ENCODE measurements at places on chromosomes 1 and 21. TPM values are rescaled to one million over a fixed set of nuclear protein-coding genes. Genes with fewer than 3 reads are reported as not detected.

DNA sequence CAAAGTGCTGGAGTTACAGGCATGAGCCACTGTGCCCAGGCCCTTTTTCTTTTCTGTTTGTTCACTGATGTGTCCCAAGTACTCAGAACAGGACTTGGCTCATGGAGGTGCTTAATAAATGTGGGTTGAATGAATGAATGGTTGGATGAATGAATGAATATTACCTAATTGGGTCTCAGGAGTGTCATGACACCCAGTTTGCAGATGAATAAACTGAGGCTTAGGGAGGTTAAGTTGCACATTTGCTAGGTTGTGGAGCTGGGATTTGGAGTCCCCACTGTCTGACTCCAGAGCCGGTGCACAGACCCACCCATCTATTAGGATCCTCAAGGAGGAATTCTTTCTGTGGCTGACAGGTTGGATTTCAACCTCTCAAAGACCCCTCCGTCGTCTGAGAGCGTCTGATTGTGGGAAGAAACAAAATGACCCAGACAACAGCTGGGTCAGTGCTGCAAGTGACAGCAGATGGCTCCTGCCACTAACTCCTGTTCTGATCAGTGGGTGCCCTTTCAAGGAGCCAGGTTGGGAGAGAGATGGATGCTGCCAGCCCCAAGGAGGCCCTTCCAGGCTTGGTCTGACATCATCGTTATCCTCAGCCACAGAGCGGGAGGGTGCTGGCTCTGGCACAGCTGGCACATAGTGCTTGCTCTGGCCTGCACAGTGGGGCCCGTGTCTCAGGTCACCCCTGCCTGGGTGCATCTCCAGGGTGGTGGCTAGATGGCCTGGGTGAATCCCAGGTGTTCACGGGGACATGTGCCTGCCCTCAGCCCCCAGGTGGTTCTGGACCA, 24.2 kb downstream of the ARHGEF10L start:
- H3K4me1 ChIP-seq: no peaks in the 10 kb centered on the region
- no peaks in the 10 kb centered on the region for H3K27me3 ChIP-seq
- no peaks in the 10 kb centered on the region for H3K36me3 ChIP-seq
- H3K4me3 ChIP-seq: no peak overlapping the region
- no peak for DNase-seq

DNA sequence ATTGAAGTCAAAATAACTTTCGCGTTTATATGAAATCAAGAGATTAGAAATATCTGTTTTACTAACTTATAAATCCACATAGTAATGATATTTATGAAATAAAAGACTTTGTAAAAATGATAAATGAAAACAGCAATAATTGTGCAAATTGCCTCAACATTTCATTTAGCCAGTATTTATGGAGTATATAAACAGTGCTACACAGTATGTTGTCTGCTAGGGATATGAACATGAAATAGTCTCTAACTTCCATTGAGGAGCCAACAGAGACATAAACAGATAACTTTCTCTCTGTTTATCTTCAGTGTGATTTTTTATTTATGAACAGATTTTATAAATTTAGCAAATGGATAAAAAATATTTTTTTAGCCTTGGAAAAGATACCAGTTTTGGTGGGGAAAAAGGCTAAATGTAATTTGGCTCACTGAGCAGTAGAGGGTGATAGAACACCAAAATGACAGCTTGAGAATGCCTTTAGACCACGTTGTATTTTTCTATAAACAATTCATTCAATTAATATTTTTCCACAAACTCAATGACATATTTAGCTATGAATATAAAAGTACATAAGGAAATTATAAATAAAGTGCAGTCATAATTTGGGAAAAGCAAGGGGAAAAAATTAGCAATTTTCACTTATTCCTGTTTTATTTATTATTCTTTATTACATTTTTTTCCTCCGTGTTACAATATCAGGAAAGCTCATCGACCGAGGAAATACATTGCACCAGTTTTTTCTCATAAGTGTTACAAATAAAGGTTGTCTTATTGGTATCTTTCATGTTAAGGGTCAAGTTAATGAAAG, 47.5 kb upstream of the EEIG2 start:
- no peaks in the 10 kb centered on the region for H3K4me1 ChIP-seq
- H3K36me3 ChIP-seq: no peaks in the 10 kb centered on the region
- H3K4me3 ChIP-seq: no peak overlapping the region
- no peaks in the 10 kb centered on the region for H3K27me3 ChIP-seq
- DNase-seq: no peak

- no peaks in the 10 kb centered on the region for H3K27me3 ChIP-seq
- no peak overlapping the region for H3K4me3 ChIP-seq
- H3K27ac ChIP-seq: no peak overlapping the region
- DNase-seq: no peak
Observed at GRCh38 chr1:66172272-66172671, 361.7 kb upstream of the SGIP1 start.

GRCh38 chr1:44784094-44785028, 3.6 kb downstream of the BEST4 start:
- DNase-seq: no peak
- no peaks in the 10 kb centered on the region for H3K27me3 ChIP-seq
- no peaks in the 10 kb centered on the region for H3K36me3 ChIP-seq
- H3K4me3 ChIP-seq: peak overlapping the region; percentile 63

GRCh38 chr1:174058624-174059023, 36.5 kb upstream of the RC3H1 start:
- H3K27ac ChIP-seq: no peak overlapping the region
- no peaks in the 10 kb centered on the region for H3K36me3 ChIP-seq
- H3K27me3 ChIP-seq: no peaks in the 10 kb centered on the region
- no peak overlapping the region for H3K4me3 ChIP-seq
- H3K4me1 ChIP-seq: no peaks in the 10 kb centered on the region
- DNase-seq: no peak

- H3K27me3 ChIP-seq: no peaks in the 10 kb centered on the region
- H3K27ac ChIP-seq: no peak overlapping the region
- no peak overlapping the region for H3K4me3 ChIP-seq
- H3K36me3 ChIP-seq: peaks cover 28% of the 10 kb centered on the region
Observed at GRCh38 chr1:53860967-53861411, 22.9 kb upstream of the NDC1 start.

DNA sequence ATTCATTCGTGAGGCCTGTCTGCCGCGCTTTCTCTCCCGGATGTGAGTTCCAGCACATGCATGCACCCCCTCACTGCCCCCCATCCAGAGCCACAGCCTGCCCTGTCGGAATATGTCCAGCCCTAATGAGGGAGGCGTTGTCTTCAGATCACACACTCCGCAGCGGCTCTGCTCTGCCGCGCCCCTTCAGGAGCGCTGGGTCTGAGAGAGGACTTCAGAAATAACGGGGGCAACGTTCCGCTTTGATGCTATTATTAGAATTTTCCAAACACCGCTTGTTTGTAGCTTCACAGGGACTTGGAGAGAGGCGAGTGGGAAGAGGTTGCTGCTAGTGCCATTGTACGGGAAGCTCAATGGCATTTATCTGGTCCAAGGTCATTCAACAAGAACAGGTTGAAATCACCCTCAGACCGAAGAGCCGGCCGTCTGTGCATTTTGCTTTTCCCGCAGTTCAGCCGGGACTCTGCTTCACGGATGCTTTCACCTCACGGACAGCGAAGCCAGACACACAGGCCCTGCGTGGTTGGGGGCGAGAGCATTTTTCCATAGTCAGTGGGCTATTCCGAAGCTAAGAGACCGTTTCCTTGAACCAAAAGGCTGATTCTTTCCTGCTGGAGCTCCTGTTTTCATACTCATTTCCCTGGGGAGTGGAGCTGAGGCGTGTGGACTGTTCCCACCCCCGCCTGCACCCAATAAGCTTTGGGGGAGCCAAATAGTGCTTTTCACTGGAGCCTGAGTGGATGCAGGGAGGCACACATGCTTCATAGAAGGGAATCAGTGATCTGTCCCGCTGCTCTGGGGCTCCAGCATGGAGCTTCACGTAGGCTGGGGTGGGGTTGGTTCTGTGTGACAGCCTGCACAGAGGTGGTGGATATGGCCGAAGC, 69.7 kb downstream of the GALNT2 start:
- H3K4me3 ChIP-seq: no peak overlapping the region
- peak overlapping the region; percentile 56 for H3K27ac ChIP-seq
- H3K36me3 ChIP-seq: no peaks in the 10 kb centered on the region
- no peaks in the 10 kb centered on the region for H3K4me1 ChIP-seq
- no peaks in the 10 kb centered on the region for H3K27me3 ChIP-seq

DNA sequence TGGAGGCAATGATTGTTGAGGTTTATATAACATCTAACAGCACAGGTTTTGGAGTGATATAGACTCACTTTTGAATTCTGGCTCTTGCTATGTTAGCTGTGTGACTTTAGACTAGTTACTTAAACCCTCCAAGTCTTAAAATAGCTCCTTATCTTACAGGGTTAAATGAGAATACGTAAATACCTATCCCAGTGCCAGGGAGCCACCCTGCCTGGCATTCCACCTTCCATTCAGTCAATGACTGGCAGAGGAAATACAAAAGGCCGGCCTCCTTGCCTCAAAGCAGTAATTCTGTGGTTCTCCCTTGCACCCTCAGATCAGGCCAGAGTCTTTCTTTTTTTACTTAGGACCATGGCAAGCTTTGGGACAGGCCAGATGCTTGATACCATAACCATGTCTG, 31.8 kb downstream of the DBT start:
- peaks cover 11% of the 10 kb centered on the region for H3K36me3 ChIP-seq
- no peak overlapping the region for H3K4me3 ChIP-seq

- H3K4me1 ChIP-seq: peaks cover 20% of the 10 kb centered on the region
- no peak for DNase-seq
- no peak overlapping the region for H3K4me3 ChIP-seq
- no peaks in the 10 kb centered on the region for H3K36me3 ChIP-seq
- no peaks in the 10 kb centered on the region for H3K27me3 ChIP-seq
Observed at GRCh38 chr1:66540434-66541032, 6.6 kb downstream of the SGIP1 start.

Gene DNAI4
- polyA plus RNA-seq: 16.0 TPM
